ENCODE measurements at places on chromosomes 4 and X. TPM values are rescaled to one million over a fixed set of nuclear protein-coding genes. Genes with fewer than 3 reads are reported as not detected.

Gene CLIC2
- total RNA-seq: not detected

Gene TLR7
- total RNA-seq: not detected

Gene DOK7
- 1.9 TPM for total RNA-seq

Gene TLR3
- total RNA-seq: 1.6 TPM

Gene PASD1
- total RNA-seq: not detected

Gene PAGE2B
- not detected for total RNA-seq

Gene PDE6B
- total RNA-seq: 3.3 TPM

Gene CXorf49B
- not detected for total RNA-seq

Gene MAGEA2
- not detected for total RNA-seq

Gene MSANTD1
- total RNA-seq: not detected

Gene OPRPN
- total RNA-seq: not detected

Gene SULT1E1
- total RNA-seq: 1.2 TPM

Gene CCSER1
- 0.39 TPM for total RNA-seq
